Stimulated activated CD4-positive, alpha-beta T cell treated with anti-CD3 and anti-CD28 coated beads, Interleukin-2, amount 100 ng/mL, for 4 hours (primary cell): ENCODE measurements at places on chromosomes 6 and 20.

DNA sequence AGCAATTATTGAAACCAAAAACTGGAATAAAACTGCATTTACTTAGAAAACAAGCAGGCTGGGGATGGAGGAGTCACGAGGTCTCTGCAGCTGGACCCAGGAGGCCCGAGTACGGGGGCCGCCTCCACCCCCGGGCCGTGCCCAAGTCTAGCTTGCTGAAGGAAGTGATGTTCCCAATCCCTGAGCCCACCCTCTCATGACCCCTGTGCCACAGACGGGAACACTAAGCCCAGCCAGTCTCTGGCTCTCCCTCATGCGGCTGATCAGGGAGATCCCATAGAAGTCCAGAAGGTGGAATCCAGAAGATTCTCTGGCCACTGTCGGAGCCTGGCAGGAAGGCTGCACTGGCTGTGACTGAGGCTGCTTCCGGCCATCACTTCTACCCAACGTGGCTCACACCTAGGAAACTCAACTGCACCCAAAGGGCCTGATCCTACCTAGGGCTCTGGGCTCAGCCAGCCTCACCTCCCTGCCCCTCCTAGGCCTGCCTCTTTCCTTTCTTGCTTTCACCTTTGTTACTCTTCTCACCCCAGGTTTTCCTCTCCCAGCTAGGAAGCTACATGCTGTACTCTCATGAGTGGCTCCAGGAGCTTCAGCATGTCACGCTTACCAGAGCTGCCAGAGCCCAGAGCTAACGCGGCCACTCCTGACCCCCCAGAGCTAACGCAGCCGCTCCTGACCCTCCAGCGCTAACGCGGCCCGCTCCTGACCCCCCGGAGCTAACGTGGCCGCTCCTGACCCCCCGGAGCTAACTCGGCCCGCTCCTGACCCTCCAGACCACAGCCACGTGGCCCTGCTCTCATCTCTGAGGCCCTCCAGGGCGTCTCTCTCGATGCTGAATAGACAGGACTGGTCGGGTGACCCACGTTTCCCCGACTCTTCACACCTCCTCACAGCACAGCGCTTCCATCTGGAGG is 24.7 kb upstream of the HELZ2 start:
- no peak for DNase-seq

DNA sequence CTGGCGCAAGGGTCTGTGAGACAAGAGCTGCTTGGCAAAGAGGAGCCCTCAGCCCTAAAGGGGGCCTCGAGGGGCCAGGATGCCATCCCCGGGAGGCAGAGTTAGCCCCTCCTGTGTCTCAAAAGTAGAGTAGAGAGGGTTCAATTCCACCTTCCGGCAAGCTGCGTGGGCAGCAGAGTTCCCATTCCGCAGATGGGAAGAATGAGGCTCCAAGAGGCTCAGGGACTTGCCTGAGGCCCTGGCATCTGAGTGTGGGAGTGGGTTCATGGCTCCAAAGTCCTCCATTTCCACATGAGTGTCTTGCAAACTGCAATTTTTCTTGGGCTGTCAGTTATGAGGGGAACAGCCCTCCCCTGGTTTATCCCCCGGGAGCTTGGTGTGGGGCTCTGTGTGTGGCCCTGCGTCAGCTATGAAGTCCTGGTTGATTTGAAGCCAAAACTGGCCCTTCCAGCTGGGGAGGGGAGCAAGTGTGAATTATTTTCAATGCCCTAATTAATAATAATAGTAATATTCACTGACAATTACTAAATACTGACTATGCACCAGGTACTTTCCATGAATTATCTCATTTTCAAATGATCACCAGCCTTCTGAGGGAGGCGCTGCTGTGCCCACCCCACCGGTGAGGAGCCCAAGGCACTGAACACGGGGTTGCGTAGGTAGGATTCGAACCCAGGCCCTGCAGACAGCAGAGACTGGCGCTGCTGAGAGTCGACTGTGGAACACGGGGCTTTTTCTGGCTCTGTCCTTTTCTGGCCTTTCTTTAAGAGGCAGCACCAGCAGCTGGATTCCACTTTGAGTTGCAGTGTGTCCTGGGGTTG is 153.0 kb upstream of the PTPN1 start:
- no peak for DNase-seq

GRCh38 chr6:16391451-16391912 is 153.1 kb downstream of the GMPR start:
- DNase-seq: no peak

DNA sequence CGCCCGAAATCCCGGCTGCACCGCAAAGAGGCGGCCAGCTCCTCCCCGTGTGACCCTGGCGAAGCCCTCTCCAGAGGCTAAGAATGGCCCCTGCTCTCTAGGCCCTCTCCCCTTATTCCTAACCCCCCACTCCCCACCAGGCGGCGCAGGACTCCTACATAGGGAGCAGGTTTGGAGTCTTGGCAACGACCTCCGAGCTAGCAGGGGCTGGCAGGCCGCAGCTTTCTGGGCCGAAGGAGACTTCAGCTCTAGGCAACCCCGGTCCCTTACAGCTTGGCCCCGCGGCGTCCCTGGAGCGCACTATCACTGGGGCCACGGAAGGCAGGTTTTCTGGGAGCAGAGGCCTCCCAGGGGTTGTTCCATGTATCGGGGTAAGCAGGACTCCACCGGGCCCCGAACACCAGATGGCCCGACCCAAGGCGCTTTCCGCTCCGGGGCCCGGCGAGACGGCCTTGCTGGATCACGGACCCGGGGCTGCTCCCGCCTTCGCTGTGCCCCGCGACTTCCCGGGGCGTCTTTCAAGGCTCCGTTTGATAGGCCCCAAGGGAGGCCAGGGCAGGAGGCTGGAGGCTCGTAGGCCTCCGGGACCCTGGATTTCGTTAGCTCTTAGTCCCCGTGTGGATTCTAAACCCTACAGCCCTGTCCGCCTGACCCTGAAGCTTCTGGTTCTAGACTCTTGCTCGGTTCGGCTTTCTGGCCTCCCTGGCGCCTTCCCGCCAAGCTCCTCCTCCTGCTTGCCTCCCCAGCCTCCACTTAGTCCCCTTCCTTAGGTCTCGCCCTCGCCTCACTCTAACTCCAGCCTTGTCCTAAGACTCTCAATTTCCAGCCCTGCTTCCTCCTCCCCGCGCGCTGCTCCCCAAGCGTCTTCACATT is 1.9 kb downstream of the SLC32A1 start:
- DNase-seq: no peak

DNA sequence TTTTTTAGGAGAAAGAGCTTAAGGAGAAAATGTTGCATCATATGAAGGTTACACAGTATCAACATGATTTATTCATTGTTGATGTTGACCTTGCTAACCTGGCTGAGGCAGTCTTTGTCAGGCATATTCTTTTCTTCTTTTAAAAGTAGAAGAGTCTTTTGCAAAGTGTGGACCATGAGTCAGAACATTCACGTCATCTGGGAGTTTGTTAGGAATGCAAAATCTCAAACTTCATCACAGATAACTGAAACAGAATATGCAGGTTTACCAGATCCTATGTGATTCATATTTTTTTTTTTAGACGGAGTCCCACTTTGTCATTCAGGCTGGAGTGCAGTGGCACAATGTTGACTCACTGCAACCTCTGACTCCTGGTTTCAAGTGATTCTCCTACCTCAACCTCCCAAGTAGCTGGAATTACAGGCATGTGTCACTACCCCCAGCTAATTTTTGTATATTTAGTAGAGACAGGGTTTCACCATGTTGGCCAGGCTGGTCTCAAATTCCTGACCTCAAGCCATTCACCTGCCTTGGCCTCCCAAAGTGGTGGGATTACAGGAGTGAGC is 530.4 kb upstream of the BTBD3 start:
- no peak for DNase-seq

GRCh38 chr6:159233365-159234101 is 64.3 kb downstream of the FNDC1 start:
- DNase-seq: no peak

GRCh38 chr20:12969071-12969669 is 39.6 kb upstream of the SPTLC3 start:
- no peak for DNase-seq

GRCh38 chr20:44234566-44235317 is 12.4 kb upstream of the GDAP1L1 start:
- no peak for DNase-seq

DNA sequence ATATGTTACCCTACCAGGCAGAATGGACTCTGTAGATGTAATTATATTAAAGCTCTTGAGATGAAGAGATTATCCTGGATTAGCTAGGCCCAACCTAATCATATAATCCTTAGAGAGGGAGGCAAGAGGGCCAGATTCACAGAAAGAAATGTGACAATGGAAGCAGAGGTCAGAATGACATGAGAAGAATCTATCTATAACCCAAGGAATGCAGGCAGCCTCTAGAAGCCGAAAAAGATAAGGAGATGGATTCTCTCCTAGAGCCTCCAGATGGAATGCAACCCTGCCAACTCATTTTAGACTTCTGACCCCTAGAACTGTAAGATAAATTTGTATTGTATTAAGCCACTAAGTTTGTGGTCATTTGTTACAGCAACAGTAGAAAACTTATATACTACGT is 12.3 kb downstream of the PXT1 start:
- DNase-seq: no peak

- no peak for DNase-seq
Observed at GRCh38 chr20:38112261-38112929, 52.7 kb downstream of the TGM2 start.

- no peak for DNase-seq
Observed at GRCh38 chr6:168213121-168213524, 106.5 kb downstream of the DACT2 start.

GRCh38 chr6:25026723-25027122 is 91.0 kb upstream of the RIPOR2 start:
- no peak for DNase-seq

- DNase-seq: no peak
Observed at GRCh38 chr20:11032611-11033010, 358.8 kb upstream of the JAG1 start.

DNA sequence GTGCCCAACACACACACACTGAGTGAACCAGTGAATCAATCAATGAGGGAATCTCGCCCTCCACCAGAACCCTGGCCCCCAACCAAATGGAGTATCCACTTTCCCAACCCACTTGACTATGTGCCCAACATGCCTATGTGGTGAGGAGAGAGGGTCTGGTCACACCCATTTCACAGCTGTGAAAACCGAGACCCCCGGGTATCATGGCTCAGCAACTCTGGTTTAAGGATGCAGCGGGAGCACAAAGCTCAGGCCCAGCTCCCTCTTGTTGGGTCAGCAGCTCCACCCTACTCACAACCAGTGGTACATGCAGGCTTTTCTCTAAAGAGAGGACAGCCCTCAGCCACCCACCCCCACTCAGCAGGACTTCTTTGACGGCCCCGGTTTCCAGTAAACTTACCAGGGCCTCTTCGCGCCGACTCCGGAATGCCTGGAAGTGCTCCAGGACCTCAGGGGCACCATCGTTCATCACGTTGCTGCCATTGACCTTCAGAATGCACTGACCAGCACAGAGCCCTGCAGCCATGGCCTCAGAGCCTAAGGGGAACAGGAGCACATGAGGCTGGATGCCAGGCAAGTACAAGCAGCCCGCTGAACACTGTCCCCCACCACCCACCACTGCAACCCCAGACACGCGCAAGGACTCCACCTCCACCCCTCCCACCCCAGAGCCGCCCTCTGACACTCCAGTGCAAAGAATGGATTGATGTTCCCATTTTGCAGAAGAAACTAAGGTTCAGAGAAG is 174.7 kb downstream of the PREX1 start:
- no peak for DNase-seq

GRCh38 chr6:133376743-133377142 is 135.6 kb downstream of the EYA4 start:
- no peak for DNase-seq

DNA sequence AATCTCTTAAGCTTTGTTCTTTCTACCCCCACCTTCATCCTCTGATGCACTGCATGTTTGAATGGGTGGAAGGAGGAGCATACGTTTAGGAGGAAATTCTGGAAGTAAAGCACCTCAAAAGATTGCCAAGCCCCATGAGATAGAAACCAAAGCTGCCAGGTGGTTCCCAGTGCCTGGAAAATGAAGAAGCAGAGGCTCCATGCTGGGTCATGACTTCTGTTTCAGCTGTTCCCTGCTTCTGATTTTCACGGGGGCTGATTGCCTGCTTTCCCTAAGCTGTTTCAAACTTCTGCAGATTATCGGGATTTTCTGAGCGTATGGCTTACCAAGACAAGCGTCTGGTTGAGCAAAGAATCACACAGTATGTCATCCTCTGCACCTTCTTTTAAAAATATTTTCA is 87.5 kb upstream of the SYNDIG1 start:
- no peak for DNase-seq

- DNase-seq: peak; percentile 100
Observed at GRCh38 chr20:35615667-35616464, at the start of gene SPAG4. TSS of gene SPAG4 (plus strand) at chr20:35615829. CDS start at chr20:35616004, 175 bp downstream.

- DNase-seq: peak; percentile 67
Observed at GRCh38 chr6:32255199-32256153, 31.6 kb upstream of the NOTCH4 start.

DNA sequence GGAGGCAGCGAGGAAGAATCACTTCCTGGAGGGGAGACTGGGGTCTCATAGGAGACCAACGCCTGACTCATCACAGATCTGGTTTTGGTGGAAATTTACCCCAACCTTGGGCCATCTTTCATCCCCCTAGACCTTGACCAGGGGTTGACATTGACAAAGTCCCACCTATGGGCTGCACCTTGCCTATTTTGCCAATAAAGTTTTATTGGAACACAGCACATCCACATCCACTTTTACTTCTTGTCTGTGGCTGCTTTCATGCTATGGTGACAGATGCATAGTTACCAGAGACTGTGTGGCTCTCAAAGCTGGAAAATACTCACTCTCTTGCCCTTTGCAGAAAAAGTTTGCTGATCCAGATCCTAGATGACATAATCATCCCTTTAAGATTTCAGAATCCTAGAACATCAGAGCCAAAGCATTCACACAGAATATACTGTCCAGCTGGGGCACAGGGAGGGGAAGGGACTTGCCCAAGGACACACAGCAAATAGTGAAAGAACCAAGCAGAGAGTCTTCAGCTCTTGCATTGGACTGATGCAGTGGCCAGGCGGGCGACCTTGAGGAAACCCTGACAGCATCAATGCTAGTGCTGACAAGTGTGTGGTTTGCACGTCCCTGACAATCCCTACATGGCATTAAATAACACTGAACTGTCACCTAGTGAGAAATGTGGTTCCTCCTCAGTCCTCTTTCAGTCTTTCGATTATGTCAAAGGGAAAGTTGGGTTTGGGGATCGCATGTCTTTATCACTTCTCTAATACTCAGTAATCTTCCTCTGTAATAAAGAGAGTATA is 41.2 kb downstream of the CD40 start:
- DNase-seq: no peak

- no peak for DNase-seq
Observed at GRCh38 chr6:52233975-52234823, 10.1 kb downstream of the IL17F start.

DNA sequence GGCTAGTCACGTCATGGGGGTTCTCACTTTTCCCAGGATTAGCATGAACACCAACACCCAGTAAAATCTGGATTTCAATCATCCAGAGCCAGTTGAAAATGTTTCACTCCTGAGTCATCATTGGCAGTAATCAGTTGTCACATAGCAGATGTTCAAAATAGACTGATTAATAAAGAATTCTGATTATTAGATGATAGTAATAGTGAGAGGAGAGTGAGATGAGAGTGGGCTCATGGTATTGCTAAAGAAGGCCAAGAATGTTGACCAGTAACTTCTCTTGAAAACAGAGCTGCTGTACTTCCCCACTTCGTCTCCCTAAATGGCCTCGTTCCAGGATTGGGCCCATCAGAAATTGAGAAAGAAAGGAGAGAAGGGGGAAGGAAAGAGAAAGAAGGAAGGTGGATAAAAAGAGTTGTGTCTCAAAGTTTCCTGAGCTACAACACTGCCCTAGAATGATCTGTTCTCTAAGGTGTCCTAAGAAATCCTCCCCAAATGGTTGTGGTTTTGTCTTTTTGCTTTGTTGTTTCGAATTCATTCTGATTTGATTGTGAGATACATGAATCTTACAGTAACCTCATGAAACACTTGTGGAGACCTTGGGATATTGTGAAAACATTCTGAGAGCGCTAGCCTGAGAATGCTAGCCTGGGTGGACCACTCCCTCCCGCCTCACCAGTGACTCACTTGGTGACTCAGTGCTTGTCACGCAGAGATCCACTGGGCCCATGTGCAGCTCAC is 502.2 kb upstream of the JARID2 start:
- peak; percentile 85 for DNase-seq
